ENCODE measurements at places on chromosomes 6 and 20.

DNA sequence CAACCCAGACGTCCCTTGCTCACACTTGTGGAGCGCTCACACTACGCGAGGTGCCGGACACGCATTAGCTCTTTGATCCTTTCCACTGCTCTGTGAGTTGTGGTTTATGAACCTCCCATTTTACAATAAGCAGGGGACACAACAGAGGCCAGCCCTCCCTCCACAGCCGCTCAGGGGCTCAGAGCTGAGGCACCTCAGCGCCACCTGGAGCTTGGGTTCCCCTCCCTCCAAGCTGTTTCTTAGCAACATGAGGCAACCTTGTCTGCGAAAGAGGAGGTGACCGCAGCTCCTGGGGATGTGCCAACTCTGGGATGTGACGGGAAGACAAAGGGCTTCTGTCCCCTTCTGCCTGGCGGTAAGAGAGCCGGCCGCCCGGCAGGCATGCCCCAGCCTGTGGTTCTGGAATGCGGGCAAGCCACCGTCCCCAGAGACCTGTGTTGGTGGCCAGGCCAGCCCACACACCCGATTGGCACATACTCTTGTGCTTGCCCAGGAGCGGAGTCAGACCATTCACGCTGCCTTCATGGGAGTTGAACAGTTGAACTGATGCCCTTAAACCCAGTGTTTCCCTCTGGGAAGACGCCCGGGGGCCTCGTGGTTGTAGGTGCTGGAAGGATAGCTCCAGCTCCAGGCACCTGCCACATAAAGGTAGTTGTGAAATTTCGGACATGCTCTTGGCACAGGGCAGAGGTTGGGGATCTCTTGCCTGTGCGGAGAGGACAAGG, 44.5 kb downstream of the RBM38 start:
- DNase-seq, result peak; percentile 97

- no peak for DNase-seq
These were observed 115.6 kb upstream of the SLC24A3 start for GRCh38 chr20:19096843-19097242.

DNA sequence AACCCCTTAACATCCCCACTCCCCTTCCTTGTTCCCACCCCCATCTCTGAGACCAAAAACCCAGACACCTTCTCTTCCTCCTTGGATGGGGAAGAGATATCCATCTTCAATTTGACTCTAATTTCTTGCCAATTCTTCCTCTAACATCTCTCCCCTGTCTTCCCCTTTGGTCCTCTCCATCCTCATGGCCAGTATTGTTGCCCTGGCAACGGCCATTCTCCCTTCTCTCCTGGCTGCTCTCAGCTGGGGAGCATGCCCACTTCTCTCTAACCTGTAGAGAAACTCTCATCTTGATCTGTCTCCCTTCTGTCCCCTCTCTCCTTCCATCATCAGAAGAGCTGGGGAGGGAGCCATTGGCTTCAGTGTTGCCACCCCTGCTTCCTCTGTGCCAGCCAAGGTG, 86.7 kb downstream of the SRC start:
- no peak for DNase-seq

DNA sequence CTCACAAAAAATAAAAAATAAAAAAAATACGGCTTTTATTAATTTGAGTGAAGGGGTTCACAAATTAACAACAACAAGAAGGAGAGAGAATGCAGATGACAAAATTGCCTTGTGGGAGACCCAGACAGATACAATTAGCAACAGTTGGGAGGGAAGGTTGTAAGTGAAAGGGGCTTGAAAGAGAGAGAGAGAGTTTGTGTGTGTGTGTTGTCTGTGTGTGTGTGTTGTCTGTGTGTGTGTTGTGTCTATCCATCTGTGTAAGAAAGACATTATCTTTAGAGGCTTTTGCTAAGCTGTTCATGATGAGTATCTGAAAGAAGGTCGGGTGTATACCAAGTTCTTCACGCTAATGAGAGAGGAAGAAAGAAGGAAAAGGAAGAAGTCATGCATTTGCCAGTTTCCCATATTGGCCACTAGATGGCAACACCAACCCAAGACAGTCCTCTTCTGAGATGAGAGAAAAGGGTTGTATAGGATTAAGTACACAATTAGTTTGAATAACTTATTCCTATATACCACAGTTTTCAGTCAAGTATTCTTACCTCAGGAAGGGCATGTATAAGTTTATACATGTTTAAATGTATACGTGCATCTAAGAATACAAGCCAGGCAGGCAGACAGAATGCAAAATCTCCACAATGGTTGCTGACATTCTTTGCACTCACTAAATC, 63.7 kb upstream of the CD2AP start:
- DNase-seq, result no peak

- no peak for DNase-seq
These were observed 33.3 kb upstream of the ARMH2 start for GRCh38 chr6:24831771-24832716.

DNA sequence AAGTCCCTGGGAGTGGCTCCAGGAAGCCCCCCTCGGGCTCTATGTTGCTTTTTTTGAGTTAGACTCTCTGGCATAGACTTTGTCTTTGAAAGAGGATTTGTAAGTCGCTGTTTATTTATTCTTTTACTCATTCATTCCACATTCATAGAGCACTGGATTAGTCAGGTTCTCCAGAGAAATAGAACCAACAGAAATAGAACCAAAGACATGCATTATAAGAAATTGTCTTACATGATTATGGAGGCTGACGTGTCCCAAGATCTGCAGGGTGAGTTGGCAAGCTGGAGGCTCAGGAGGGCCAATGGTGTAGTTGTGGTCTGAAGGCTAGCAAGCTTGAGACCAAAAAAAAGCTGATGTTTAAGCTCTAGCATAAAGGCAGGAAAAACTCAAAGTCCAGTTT, 98.3 kb upstream of the CHD6 start:
- no peak for DNase-seq

DNA sequence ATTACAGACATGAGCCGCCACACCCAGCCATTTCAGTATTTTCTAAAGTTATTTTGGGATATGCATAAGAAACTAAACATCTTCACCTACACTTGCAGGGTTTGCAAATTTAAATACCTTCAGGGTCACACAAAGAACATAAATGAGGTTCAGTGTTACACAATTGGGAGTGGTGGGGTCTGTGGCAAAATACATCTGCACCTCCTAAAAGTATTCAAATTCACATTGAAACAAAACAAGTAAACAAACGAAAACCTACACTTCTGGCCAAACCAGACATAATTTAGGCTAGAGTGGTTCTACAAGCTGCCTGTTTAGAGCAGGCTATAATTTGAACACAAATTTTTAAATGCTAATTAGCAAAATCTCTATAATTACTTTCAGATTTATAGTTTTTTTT, 34.6 kb downstream of the MAPK14 start:
- no peak for DNase-seq

- DNase-seq, result no peak
These were observed 42.8 kb upstream of the UBR2 start for GRCh38 chr6:42520786-42521607.

DNA sequence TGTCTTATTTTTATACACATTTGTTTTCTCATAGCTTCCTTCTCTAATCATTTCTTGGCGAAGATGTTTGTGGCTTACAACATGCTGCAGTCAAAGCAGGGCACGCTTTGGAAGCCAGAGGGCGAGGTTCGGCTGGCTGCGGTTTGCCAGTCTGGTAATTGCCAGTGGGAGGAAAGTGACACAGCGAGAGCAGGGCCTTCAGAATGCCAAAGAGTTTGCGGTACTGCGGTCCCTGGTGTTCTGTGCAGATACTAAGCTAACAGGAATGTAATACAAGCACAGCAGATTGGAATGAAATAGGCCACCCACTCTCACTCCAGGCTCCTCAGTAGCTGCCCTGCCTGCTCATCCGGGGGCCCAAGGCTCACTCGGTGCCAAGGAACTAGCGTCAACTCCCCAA, 58.7 kb upstream of the TGM3 start:
- DNase-seq, result no peak

All from NCI-H2107 (cell line).